ENCODE measurements at places on chromosomes 7 and 10.

GRCh38 chr10:27834476-27834875 lies 88.9 kb upstream of the MKX start:
- no peak for DNase-seq

- DNase-seq = no peak
Observed at GRCh38 chr10:88262591-88263234, 320.4 kb downstream of the RNLS start.

DNA sequence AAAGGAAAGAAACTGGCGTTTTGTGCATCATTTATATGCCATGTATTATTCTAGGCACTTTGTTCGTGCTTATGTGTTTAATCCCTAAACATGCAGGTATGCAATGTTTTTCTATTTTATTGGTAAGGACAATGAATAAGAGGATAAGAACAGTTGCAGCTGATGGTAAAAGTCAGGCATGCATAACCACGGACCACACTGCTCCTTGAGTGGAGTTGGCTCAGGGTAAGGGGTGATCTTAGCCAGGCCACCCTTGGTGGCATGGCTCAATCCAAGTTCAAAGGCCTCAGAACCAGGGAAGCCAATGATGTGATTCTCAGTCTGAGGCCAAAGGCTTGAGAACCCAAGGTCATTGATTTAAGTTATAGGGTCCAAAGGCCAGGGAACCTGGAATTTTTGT lies 1068.1 kb downstream of the NRG3 start:
- no peak for DNase-seq

GRCh38 chr7:44320794-44321371 lies 4.5 kb downstream of the CAMK2B start:
- DNase-seq = no peak

- no peak for DNase-seq
Observed at GRCh38 chr10:127354992-127355391, 158.6 kb upstream of the INSYN2A start.

DNA sequence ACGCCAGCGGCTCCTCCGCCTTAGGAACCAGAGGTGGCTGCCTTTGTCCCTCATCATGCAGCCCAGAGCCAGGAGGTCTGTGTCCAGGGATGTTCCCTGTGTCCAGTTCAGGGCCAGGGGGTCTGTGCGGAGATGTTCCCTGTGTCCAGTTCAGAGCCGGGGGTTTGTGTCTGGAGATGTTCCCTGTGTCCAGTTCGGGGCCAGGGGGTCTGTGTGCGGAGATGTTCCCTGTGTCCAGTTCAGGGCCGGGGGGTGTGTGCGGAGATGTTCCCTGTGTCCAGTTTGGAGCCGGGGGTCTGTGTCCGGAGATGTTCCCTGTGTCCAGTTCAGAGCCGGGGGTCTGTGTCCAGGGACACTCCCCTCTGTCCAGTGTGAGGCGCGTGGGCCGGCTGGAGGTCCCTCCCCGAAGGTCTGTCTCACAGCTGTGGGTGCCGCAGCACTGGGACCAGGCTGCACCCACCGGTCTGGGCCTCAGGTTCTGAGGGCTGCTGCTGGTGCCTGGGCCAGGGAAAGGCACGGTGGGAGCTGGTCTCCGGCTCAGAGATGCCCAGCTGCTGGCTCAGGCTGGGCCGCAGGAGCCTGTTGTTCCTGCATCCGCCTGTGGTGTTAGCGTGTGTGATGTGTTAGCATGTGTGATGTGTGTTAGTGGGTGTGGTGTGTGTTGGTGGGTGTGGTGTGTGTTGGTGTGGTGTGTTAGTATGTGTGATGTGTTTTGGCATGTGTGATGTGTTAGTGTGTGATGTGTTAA lies 67.9 kb upstream of the CFAP46 start:
- DNase-seq = no peak

DNA sequence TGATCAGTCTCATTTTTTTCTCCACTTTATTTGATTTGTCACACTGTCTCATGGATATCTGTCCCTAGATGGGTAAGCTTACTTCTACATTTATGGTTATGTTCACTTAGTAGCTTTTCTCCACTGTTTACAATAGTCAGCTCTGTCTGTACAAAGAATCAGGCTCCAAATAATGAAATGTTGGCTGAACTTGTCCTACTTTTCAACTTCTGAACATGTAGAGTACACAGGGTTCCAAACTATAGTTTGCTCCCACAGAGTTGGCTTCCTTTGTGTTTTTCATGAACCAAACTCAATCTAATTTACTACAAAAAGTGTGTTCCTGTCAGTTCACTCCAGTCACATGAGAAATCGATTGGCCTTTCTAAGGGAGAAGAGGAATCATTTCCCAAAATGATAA lies 175.0 kb downstream of the CCDC71L start:
- no peak for DNase-seq

GRCh38 chr10:126904818-126905701 lies at the start of gene DOCK1:
DOCK1 (plus strand) TSS chr10:126905428; CDS start chr10:126905518, 90 bp downstream.
- DNase-seq = no peak

DNA sequence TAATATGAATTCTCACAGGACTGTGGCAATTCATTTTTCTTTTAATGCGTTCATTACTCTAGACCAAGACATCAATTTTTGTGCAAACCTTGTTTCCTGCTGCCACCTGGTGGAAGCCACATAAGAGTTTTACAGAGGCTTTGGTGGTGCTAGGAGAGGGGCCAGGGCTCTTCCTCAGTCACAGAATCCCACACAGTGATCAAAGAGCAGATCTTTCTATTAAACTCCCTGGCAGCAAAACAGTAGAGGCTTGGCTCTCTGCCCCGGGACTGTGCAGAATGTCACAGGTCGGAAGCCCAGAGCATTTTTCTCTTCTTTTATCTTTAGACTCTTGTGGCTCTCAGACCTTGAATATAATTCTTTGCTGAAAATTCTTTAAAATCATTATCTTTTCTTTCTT lies 506.4 kb upstream of the C7orf33 start:
- DNase-seq = peak; percentile 43

- DNase-seq = no peak
Observed at GRCh38 chr7:138407792-138408191, 52.3 kb upstream of the TRIM24 start.

- DNase-seq = no peak
Observed at GRCh38 chr10:120002785-120003184, 110.3 kb downstream of the SEC23IP start.

DNA sequence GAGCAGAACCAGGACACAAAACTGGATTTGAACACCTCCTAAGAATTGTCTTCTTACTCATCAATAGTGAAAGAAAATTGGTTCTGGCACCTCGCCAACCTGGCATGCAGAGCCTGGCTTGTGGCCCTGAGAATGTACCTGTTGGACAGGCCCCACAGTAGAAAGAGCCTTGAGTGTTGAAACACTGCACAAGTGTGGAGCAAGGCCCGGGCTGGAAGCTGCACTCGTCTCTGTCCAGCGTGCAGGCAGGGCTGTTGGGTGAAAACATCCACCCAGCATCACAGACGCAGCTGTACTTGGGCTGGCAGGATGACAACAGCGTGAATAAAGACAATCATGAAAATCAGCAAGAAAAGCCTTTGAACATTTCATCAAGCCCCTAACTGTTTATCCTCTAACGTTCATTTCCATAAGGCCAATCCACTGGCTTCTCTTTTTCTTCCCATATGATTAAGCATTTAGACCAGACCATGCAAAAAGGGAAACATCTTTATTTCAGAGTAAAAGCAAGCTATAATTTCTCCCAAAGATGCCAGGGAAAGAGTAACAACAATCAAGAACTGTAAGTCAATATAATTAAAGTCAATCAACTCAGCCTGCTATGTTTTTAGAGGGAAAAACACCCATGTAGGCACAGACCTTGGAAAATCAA lies 15.6 kb downstream of the CUBN start:
- DNase-seq = no peak

DNA sequence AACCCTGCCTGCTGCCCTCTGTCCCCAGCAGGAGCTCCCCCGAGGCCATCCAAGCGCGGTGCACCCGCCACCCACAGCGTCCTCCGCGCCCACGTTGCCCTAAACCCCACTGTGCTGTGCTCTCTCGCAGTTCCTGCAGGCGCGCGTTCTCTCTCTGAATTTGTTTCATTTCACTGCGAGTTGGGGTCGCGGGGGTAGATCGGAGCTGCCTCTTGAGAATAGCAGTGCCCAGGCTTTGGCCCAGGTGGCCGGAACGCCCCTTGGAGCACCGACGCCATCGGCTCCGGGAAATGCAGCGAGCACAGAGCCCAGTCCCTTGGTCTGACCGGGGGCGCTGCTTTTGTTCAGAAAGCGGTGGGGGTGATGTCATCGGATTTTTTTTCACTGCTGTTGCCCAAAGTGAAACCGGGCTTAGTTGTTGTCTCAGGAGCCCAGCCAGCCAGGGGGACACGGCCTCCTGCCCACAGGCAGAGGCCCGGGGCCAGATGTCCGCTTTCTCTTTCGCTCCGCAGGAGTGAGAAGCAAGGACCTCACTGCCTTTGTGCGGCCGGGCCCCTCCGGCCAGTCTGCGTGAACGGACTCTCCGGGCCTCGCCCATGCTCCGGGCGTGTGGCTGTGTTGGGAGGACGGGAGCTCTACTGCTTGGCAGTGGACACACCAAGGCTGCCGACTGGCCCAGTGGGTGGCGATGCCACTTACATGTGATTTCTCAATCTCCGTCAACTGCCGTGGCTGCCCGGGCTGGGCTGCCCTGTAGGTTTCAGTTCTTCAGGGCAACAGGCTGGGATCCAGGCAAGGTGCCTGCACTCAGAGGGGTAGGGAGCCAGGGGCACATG lies 43.1 kb downstream of the FOXK1 start:
- no peak for DNase-seq

GRCh38 chr10:122551450-122551849 lies 9.1 kb upstream of the DMBT1 start:
- DNase-seq = no peak

DNA sequence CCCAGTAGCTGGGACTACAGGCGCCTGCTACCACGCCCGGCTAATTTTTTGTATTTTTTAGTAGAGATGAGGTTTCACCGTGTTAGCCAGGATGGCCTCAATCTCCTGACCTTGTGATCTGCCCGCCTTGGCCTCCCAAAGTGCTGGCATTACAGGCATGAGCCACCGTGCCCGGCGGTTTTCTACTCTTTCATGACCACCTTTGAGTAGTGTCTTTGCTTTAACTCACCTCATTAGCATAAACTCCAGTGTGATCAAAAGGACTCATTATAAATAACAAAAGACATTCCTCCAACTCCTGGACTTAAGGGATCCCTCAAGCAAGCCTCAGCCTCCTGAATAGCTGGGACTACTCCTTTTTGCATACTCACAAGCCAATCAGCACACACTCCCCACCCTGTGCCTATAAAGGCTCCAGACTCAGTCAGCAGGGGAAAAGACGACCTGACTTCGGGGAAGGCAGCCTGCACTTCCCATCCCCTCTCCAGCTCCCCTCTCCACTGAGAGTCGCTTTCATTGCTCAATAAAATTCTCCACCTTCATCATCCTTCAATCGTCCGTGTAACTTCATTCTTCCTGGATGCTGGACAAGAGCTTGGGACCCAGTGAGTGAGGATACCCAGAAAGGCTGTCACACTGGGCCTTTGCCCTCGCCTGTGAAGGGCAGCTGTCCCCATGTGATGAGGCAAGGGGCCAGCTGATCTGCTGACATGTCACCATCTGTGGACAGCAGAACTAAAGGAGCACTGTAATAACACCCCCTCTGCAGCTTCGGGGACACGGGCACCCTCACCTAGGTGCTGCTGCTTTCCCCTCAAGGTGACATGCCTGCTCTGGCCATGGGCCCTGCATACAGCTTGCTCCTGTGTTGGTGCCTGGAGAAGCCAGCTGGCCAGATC lies 35.0 kb upstream of the EIF4H start:
- DNase-seq = no peak

- no peak for DNase-seq
Observed at GRCh38 chr10:117135026-117135372, 3.1 kb downstream of the VAX1 start.

- DNase-seq = no peak
Observed at GRCh38 chr10:73060738-73061635, 35.7 kb downstream of the P4HA1 start.

DNA sequence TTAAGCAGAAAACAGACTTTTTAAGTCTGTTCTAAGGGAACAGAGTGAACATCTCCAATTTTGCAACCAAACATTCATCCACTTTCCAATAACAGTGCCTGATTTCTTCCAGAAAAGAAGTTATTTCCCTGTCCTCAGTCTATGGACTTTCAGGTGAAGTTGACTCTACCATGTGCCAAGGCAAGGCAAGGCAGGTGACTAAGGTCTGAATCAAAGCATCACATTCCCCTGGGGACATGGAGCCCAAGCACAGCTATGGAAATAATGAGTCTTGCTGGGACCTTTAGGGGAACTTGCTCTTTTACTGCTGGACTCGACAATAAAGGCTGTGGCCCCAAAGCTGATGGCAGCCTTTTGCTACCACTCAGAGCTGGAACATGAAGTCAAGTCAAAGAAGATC lies 182.2 kb downstream of the FGFR2 start:
- DNase-seq = no peak

- no peak for DNase-seq
Observed at GRCh38 chr10:128047991-128048818, 78.0 kb downstream of the MKI67 start.

- DNase-seq = no peak
Observed at GRCh38 chr7:33852838-33853237, 52.5 kb upstream of the BMPER start.

DNA sequence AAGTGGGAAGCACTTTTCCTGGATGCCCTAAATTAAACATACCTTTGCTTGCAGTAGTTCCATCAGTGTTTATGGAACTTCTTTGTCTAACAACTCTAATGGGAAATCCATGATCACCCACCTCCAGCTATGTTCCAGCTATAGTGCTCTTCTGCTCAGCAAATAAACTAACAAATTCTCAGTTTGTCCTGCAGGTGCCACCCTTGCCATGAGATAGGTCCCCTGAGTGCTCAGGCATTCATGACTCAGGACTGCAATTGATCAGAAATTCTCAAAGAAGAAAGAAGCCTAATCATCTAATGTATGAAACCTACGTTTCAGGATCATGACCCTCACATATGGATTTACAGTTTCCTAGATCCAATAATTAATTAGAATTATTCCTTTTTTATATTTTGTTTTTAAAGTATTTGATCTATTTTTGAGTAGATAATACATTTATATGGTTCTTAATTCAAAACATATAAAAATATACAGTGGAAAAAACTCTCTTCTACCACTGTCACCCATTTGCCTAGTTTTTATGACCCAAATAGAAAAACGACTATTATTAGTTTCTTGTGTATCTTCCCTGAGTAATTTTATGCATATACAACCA lies 48.7 kb upstream of the DYNC1I1 start:
- peak; percentile 47 for DNase-seq

- DNase-seq = no peak
Observed at GRCh38 chr7:17855202-17855601, 85.1 kb downstream of the SNX13 start.

DNA sequence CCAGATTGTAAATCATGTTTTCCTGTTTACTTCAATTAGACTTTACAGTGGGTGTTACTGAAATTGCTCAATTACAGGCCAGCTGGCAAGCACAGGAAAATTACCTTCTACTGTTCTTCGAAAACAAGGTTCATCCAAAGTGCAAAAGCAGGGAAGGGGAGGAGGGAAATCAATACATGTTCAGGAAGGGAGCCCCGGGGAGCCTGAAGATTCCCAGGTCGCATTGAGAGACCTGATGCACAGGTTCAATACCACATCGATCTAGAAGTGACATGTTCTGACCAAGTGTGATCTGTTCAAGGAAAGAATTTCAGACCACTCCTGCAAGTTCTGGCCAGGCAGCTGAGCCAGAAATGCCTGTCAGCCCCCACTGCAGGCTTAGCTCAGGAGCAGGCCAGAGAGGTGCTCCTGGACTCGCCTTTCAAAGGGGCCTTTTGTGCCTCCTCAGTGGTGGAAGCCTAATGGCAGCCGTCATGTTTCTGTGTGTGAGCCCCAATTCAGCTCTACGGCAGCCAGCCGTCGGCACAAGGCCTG lies 35.9 kb downstream of the FAM53B start:
- DNase-seq = no peak
